ENCODE measurements at places on chromosomes 2 and 18.

DNA sequence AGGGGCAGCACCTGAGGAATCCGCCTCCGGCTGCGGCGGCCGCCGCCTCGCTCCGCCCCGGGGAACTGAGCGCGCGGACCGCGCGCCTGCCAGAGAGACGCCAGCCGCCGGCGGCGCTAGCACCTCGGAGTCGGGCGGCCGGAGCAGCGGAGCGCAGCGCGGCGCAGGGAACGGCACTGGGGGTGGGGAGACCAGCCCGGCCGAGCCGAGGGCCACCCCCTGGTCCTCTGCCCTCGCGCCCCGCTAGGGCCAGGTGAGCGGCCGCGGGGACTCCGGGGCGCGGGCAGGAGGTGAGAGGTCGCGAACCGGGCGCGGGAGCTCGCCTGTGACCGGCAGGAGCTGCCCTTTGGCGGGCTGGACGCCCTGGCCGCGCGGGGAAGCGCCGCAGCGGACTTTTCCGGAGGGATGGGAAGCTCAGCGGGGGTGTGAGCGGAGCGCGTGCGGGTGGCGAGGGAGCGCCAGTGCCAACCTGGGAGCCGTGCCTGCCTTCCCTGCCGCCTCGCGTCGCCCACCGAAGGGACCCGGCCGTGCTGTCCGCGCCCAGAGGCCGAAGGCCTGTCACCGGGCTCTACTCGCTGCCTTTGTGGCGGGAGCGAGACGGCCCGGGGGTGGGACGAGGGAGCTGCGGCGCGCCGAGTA is at the start of gene GREB1L:
Gene GREB1L (plus strand): TSS at position 92 of the 639 bp plus-strand sequence. CDS start 141,287 bp downstream, outside the sequence.
- no peak for DNase-seq

- DNase-seq = no peak
Observed at GRCh38 chr2:170371231-170371998, 193.5 kb downstream of the MYO3B start.

- no peak for DNase-seq
Observed at GRCh38 chr2:168183308-168183997, 63.9 kb downstream of the STK39 start.

- no peak for DNase-seq
Observed at GRCh38 chr2:179569831-179570233, 291.6 kb downstream of the ZNF385B start.

GRCh38 chr18:27750014-27750413 is 426.9 kb downstream of the CDH2 start:
- DNase-seq = peak; percentile 93

DNA sequence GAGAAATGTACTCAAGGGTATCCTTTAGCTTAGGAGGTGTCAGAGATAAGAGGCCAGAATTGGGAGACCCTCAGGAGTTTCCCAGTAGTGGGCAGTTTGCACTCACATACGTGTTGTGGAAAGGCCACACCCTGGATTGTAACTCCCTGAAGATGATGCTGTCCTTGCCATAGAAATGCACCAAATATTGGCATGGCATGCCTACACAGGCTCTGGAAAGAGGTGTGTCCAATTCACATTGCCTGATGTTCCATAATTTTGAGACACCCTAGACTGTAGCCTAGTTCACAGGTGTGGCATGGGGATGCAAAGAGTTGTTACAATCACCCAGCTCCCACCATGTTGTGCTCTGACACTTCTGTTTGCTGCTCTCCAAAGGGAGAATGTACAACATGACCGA is 271.9 kb downstream of the CCDC85A start:
- no peak for DNase-seq

DNA sequence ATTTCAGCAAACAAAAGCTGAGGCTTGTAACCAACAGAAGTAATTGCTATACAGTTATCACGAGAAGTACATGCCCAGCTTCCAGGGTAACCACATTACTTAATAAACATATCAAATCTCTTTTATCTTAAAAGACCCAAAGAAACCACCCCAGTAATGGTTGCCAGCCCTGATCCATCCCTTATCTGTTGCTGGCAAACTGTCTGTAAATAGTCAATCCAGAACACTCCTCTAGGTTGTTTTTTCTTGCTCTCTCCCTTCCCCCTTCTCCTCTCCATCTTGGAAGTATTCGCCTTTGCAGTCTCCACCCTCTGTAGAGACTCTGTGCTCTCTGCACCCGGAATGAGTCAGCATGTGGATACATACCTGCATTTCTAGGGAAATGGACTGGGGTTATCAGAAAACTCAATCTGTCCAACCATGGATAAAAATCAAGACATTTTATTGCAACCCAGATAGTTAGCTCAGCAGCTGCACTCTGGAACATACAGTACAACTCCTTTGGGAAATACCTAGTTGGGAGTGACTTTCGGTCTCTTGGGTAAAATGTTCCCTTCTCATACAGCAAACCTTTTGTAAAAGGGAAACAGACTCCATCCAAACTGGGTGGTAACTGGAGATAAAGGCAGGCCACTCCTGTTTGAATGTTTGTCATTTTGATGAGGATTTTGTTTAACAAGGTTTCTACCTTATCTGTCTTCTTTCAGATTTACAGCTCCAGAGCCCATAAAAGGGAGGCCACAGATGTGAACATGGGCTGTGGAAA is 123.5 kb upstream of the FOSL2 start:
- DNase-seq = no peak

- DNase-seq = no peak
Observed at GRCh38 chr18:51651761-51652160, 454.3 kb upstream of the MEX3C start.

- DNase-seq = no peak
Observed at GRCh38 chr2:206488053-206488452, 44.7 kb downstream of the ADAM23 start.

GRCh38 chr2:239788576-239789098 is 236.5 kb downstream of the NDUFA10 start:
- no peak for DNase-seq

DNA sequence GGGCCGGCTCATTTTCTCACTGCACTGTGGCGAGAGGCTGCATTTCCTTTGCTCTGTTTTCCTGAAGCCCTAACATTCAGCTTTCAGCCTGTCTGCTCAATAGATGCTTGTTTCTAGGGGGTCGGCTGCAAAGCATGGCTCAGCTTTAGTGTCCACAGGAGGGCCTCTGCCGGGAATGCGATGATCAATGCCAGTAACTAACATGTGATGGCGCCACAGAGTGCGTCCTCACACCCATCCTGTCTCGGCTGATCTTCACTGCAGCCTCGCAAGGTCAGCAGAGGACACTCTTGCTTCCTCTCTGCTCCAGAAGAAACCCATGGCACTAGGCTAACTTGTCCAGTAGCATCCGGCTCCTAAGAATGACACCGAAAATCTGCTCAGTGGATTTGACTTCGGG is 156.4 kb upstream of the PXDN start:
- no peak for DNase-seq

- no peak for DNase-seq
Observed at GRCh38 chr2:220243571-220243970, 616.1 kb downstream of the SLC4A3 start.

DNA sequence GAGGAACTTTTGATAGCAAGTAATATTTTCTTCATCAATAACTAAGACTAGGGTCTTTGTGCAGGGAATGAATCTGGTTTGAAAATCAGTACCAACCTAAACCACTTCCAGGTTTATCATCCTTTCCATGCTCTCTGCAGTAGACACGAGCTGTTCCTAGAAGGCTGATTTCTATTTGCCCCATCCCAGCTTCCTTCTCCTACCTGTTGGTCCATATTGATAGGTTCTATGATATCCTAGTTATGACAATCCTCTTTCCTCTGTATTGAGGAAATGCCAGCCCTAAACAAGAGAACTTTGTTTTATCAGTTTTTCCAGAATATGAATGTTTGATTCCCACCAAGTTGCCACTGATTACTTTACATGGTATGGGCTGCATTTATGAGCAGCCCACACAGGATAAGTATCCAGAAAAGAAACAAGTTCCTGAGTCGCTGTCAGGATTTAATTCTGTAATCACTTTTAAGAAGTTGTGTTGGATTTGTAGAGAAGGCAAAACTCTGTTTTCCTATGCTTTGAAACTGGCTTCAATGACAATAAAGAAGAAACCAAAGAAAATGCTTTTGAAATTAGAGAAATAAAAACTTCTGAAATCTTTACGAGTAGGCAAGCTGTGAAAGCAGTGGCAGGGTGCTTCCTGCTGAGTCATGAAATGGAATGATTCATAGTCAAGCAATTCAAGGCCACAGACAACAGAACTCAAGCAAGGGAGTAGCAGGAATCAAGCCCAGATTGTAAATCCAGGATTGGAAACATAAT is 37.3 kb upstream of the TANK start:
- peak; percentile 89 for DNase-seq

GRCh38 chr2:13604951-13605661 is 888.4 kb downstream of the TRIB2 start:
- DNase-seq = no peak

- peak; percentile 60 for DNase-seq
Observed at GRCh38 chr18:55224086-55224625, 264.9 kb upstream of the CCDC68 start.

GRCh38 chr2:176494949-176495353 is 225.7 kb downstream of the MTX2 start:
- DNase-seq = no peak

DNA sequence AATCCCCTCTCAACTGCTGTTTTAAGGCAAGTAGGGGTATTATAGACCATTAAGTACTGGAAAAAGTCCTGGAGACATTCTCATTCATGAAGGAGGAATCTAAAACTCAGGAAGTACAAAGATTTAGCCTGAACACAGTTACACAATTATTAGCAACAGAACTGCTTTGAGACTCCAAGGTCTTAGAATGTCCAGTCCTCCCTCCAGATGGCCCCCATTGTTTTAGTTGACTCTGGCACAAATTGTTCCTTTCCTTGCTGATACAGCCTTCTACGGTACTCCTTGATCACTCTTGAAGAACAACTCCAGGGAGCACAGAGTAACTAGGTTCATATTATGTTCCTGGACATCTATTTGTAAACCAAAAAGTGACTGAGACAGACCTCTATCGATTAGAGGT is 210.1 kb upstream of the RND3 start:
- no peak for DNase-seq

GRCh38 chr2:234091432-234091879 is 41.0 kb downstream of the SPP2 start:
- no peak for DNase-seq

GRCh38 chr18:48514786-48515185 is 24.0 kb upstream of the CTIF start:
- no peak for DNase-seq

- DNase-seq = no peak
Observed at GRCh38 chr2:103805746-103806145, 1043.9 kb downstream of the TMEM182 start.

GRCh38 chr18:22132763-22133162 is 36.6 kb upstream of the GATA6 start:
- DNase-seq = no peak

DNA sequence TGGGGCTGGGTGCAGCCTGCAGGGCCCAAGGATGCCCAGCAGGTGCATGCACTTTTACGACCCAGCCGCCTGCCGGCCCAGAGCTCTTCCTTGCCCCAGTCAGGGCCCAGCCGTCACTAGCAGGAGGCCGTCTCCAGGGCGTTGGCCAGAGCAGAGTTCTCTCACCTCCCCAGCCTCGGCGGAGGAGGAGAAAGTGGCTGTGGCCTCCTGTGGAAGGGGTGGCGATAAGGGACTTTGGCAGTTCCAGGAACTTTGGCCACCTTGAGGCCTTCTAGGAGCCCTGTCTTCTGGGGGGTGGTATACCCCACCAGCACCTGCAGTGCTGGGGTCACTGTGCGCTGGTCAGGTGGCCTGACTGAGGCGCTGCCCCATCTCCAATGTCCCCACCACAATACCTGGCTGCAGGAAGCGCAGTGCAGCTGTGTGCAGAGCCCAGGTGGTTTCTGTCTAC is 22.0 kb downstream of the NPPC start:
- DNase-seq = no peak

DNA sequence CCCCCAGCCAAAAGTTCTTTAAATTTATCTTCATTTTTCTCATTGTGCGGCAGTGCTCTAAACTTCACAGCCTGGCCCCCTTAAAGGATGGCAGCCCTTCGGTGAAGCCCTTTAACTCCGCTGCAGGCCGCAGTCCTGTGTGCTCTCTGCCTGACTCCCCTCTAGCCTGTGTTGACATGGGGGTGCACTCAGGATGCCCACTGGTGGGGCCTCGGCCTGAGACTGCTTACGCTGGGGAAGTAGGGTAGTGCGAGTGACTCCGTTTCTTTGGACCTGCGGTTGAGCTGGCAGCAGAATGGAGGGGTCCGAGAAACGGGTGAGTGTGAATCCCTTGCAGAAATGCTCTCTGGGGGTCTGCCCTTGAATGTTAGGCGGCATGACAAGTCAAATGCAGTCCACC is 5.6 kb downstream of the RAB12 start:
- DNase-seq = no peak

GRCh38 chr18:50629148-50629631 is 69.3 kb downstream of the MAPK4 start:
- DNase-seq = no peak

- no peak for DNase-seq
Observed at GRCh38 chr2:217353591-217353990, 493.7 kb upstream of the TNP1 start.

DNA sequence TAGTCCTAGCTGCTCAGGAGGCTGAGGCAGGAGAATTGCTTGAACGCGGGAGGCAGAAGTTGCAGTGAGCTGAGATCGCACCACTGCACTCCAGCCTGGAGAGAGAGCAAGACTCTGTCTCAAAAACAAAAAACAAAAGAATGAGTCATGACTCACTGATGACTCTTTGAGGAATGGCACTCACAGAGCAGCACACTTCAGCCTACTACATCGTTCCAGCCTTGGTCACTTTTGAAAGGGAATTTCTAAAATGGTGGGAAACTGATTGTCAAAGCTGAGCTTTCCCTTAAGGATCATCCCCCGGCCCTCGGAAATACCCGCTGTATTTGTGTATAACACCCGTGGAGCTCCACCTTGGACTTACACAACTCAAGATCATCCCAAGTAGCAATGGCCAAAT is 217.3 kb upstream of the HS6ST1 start:
- DNase-seq = peak; percentile 85

GRCh38 chr2:142693171-142693950 is 184.1 kb upstream of the KYNU start:
- no peak for DNase-seq

- no peak for DNase-seq
Observed at GRCh38 chr2:118732432-118732831, 115.0 kb downstream of the EN1 start.

DNA sequence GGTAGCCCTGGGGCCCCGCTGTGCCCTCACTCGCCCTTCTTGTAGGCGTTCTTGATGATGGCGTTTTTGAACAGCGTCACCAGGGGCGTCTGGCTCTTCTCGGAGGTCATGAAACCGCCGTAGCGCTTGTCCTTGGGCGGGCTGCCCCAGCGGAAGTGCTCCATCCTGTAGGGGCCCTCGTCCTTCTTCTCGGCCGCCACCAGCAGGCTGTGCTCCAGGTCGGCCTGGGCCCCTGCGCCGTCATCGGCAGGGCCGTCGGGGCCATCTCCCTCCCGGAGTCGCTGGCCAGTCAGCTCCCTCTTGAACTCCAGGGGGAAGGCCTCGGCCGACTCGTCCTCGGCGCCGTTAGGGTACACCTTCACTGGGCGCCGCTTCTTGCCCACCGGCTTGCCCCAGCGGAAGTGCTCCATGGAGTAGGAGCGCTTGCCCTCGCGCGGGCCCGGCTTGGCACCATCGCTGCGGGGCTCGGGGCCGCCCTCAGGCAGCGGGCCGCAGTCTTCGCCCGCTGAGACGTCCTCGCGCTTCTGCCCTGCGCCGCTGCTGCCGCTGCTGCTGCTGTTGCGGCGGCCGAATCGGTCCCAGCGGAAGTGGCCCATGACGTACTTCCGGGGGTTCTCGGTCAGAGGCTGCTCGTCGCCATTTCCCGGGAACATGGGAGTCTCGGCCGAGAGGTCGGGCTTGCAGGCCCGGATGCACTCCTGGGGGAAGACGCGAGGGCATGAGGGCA is 7.2 kb downstream of the POMC start:
- no peak for DNase-seq

GRCh38 chr2:43472527-43473194 is 123.2 kb downstream of the THADA start:
- DNase-seq = no peak

Data from brain microvascular endothelial cell (primary cell).